NCI-H446 treated with DMSO at 0.1 percent for 48 hours (cell line): ENCODE measurements at places on chromosomes 2 and 18.
A peak's percentile ranks its signal among the peaks of the same experiment; 100 is the strongest.

- DNase-seq, result peak; percentile 64
Measured at GRCh38 chr2:110126906-110127305, 11.3 kb upstream of the MALL start.

DNA sequence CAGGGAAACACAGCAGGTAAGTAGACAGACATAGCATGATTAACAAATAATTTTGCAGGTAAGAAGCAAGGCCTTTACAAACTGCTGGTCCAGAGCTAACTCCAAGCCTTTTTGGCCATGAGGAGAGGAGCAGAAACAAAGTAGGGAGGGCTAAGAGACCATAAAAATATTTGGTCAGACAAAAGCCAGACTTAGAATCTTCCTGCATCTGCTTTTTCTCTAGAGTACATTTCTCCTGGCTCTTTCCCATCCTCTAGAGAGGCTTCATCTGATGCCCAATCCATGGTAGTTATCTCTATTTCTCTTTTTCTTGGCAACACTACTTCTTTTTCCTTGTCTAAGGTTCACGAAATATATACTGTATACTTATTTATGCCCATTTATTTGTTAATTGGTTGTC, 577.1 kb downstream of the PIK3C3 start:
- DNase-seq, result no peak

GRCh38 chr18:66211749-66212148, 392.1 kb downstream of the CDH19 start:
- no peak for DNase-seq

GRCh38 chr18:48824231-48824970, 126.4 kb downstream of the SMAD7 start:
- DNase-seq, result no peak

DNA sequence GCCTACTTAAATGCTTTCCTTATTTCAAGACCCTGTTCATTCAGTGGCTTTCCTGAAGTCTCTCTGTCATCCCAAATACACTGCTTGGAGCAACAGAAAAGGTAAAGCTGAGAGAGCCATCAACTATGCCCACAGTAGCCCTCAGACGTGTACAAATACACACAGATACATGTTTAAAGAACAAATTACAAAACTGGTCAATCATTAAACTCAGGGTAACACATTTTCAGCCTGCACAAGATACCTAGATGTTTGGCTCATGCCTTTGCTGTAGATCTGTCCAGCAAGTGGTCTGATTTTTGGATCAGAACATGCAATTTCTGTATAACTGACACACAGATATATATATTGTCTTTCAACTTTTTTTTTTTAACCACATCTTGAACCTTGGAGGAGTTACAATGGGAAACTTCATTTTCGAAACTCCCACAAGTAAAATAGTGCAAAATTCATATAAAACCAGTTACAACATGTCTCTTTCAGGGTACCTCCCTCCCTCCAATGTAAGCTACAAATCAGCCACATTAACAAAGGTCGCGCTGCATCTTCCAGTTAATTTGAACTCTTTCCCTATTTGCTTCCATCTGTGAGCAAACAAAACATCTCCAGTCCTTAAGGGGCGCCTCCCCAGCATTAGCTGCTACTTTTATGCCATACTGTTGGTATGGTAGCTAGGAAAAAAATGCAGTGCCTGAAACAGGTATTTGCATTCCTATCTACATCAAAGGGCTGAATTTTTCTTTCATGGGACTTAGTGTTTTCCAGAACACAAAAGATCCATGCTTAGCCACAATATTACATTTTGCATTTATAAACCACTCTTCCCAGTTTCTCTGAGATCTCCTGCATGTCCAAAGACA, 311.9 kb downstream of the NRXN1 start:
- DNase-seq, result no peak

GRCh38 chr2:239706367-239706766, 305.5 kb upstream of the HDAC4 start:
- no peak for DNase-seq

DNA sequence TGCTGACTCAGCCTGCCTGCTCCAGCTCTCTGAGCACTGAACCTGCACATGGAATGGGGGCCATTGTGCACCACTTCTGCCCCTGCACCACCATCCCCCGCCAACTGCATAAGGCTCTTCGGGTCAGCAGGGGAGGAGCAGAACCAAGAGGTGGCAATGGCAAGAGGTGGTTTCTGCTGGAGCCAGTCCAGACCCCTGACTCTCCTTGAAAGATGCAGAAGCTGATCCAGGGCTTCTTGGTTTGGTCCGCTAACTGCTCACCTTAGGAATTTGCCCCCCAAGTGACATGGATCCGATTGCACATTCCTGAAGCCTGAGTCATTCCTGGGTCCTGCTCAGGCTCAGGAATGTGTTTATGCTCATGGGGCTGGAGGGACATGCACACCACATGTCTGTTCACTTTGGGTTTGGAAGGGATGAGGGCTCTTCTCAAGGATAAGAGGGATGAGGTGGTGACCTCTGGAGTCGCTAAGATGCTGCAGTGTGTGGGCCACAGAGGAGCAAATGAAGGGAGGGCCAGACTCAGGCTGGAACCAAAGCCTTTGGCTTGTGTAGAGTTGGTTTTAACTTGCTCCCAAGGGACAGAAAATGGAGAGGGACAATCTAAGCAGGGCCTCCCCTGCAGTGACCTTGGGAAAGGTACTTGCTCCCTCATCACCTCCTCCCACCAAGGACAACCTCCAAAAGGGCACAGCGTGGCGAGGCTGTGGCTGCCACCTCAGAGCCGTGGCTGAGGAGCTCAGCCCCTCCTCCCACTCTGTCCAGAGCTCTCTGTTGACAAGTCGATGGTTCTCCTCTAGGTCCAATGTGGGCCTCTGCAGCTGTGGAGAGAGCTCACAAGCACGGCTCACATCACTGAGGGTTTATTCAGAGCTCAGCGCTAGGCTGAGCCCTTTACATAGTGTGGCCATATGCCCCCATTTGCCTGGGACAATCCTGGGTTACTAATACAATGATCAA, 66.2 kb downstream of the HS1BP3 start:
- no peak for DNase-seq

- peak; percentile 99 for DNase-seq
Measured at GRCh38 chr2:164847981-164848741, 6.5 kb upstream of the COBLL1 start.

DNA sequence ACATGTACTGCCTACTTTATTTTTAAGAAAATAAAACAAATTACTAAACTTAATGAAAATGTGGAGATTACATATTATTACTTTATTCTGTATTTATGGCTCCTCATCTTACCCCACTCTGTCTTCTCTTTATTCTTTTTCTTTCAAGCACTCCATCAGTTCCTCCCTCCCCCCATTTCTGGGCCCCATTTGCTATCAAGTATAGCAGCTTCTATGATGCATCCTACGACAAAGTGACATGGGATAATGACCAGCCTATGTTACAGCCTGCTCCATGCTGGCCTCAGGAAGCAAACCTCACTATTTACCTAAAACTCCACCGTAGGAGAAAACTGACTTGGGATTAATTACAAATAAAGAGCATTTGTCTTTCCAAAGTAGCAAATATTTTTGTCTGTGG, 58.8 kb downstream of the RND3 start:
- no peak for DNase-seq

- DNase-seq, result no peak
Measured at GRCh38 chr2:163856941-163857340, 121.1 kb upstream of the FIGN start.

- DNase-seq, result no peak
Measured at GRCh38 chr2:158317642-158318041, 138.9 kb downstream of the CCDC148 start.

GRCh38 chr2:40405465-40405864, 46.4 kb downstream of the SLC8A1 start:
- no peak for DNase-seq

DNA sequence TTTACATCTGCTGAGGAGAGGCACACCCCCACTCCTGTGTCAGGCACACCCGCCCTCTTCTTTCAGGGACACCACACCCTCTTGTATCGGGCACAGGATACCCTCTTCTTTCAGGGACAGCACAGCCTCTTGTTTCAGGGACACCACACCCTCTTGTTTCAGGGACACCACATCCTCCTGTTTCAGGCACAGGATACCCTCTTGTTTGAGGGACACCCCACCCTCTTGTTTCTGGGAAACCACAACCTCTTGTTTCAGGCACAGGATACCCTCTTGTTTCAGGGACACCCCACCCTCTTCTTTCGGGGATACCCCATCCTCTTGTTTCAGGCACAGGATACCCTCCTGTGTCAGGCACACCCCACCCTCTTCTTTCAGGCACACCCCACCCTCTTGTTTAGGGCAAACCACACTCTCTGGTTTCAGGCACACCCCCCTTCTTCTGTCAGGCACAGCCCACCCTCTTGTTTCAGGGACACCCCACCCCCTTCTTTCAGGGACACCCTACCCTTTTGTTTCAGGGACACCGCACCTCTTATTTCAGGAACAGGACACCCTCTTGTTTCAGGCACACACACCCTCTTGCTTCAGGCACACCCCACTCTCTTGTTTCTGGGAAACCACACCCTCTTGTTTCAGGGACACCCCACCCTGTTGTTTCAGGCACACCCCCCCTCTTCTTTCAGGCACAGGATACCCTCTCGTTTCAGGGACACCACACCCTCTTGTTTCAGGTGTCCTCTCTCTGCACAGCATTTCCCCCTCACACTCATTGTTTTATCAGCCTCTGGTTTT, 96.2 kb downstream of the TPO start:
- DNase-seq, result no peak

GRCh38 chr2:157940024-157940423, 63.9 kb upstream of the ACVR1 start:
- no peak for DNase-seq

- peak; percentile 1 for DNase-seq
Measured at GRCh38 chr2:104690255-104690984, 163.5 kb upstream of the POU3F3 start.

- no peak for DNase-seq
Measured at GRCh38 chr2:207317378-207317984, 151.7 kb upstream of the KLF7 start.

GRCh38 chr2:69578198-69578540, 65.4 kb downstream of the AAK1 start:
- DNase-seq, result no peak

- no peak for DNase-seq
Measured at GRCh38 chr2:239678186-239678490, 277.3 kb upstream of the HDAC4 start.

DNA sequence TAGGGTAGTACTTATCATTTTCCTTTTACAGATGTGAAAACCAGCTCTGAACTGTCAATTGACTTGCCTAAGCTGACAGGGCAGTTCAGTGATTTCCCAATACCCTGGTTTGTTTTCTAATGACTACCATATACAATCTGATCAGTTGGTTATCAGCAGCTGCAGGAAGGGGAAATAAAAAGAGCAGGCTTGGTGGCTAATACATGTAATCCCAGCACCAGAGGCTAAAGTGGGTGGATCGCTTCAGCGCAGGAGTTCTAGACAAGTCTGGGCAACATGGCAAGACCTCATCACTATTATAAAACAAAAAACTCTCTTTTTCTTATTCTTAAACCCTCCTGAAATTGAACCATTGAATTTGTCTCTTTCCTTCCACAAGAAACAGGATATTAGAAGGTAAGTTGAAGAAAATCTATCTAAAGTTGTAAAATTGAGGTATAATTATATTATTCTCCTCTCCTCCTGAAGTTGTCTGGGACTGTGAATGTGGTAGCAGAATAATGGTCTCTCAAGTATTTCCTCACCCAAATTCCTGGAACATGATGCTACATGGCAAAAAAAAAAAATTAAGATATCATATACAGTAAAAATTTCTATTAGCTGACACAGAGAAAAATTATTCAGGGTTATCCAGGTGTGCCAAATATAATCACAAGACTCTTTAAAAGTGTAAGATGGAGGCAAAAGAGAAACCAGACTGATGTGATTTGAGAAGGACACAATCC, 1441.6 kb downstream of the SUCLG1 start:
- no peak for DNase-seq

- peak; percentile 53 for DNase-seq
Measured at GRCh38 chr2:204871231-204871953, 326.1 kb downstream of the PARD3B start.

GRCh38 chr2:30994227-30995056, 143.8 kb downstream of the GALNT14 start:
- no peak for DNase-seq

GRCh38 chr2:152694161-152694661, 23.1 kb downstream of the PRPF40A start:
- no peak for DNase-seq
